ENCODE measurements at places on chromosomes 3 and 15. TPM values are rescaled to one million over a fixed set of nuclear protein-coding genes. Genes with fewer than 3 reads are reported as not detected.

DNA sequence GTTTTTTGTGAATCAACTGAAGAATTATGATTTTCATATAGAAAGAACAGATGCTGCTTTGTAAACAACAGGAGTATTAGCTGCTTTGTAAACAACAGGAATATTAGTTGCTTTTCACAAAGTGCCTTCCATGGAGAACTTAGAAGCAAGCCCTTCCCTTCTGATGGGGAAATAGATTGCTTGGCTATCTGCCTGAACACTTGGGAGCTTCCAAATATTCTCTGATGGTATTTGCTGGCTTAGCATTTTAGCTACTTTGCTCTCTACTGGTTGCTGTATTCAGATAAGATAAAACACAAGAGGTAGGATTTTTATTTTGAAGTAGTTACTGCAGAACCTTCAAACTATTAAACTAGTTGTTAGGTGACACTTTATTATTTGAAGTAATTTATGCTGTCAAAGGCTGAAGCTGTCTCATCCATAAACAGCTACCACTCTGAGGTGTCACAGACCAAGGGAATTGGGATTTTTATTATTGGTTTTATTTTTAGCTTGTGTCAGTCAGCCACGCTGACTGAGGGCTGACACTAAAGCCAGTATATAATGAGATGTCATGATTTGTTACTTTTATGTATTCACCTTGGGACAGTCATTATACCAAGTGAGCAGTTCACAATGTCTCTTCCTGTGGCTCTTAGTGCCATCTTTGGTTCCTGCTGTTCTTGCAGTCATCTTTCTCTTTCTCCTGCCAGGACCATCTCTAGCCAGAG lies 50.0 kb downstream of the ZIC1 start:
- no peak for DNase-seq
- H3K36me3 ChIP-seq = no peaks in the 10 kb centered on the region
- no peaks in the 10 kb centered on the region for H3K4me1 ChIP-seq
- H3K4me3 ChIP-seq = no peak overlapping the region

The TMEM43 gene
- total RNA-seq = 48.2 TPM

- H3K27ac ChIP-seq = no peak overlapping the region
- DNase-seq = no peak
Observed at GRCh38 chr15:68187559-68187958, 17.6 kb downstream of the CALML4 start.

The KCNAB1 gene
- 3.1 TPM for total RNA-seq

DNA sequence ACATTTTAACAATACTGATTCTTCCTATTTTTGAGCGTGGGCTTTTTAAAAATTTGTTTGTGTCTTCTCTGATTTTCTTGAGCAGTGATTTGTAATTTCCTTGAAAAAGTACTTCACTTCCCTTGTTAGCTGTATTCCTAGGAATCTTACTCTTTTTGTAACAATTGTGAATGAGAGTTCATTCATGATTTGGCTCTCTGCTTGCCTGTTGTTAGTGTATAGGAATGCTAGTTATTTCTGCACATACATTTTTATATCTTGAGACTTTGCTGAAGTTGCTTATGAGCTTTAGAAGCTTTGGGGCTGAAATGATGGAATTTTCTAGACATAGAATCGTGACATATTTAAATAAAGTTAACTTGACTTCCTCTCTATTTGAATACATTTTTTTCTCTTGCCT lies 582.8 kb upstream of the BCHE start:
- no peaks in the 10 kb centered on the region for H3K36me3 ChIP-seq
- H3K4me3 ChIP-seq = no peak overlapping the region
- no peak overlapping the region for H3K27ac ChIP-seq
- H3K27me3 ChIP-seq = no peaks in the 10 kb centered on the region

DNA sequence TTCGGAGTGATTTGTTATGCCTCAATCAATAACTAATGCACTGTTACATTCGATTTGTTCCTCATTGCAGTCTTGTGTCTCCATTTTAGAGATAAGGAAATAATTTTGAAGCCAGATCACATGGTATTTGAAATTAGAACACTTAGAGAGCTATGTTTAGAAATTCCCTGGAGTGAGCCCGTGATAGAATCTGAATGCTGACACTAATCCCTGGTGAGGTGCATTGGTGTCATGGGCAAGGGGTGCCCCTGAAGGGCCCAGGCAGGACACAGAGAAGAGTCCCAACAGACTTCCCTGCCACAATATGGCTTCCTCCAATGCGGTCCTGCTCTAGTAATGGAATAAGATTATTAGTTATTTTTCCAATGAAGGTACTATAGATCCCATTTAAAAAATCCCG lies 223.0 kb downstream of the NR2F2 start:
- H3K27ac ChIP-seq = no peak overlapping the region
- H3K36me3 ChIP-seq = no peaks in the 10 kb centered on the region
- H3K4me3 ChIP-seq = no peak overlapping the region
- no peaks in the 10 kb centered on the region for H3K27me3 ChIP-seq
- no peak for DNase-seq

- DNase-seq = no peak
- peaks cover 20% of the 10 kb centered on the region for H3K4me1 ChIP-seq
- peak overlapping the region; percentile 66 for H3K27ac ChIP-seq
- H3K27me3 ChIP-seq = no peaks in the 10 kb centered on the region
- no peak overlapping the region for H3K4me3 ChIP-seq
- H3K36me3 ChIP-seq = no peaks in the 10 kb centered on the region
Observed at GRCh38 chr3:100209948-100210771, 50.6 kb upstream of the TBC1D23 start.

The WDR93 gene
- 7.2 TPM for total RNA-seq

The GPR62 gene
- not detected for total RNA-seq

GRCh38 chr15:74144153-74144775 lies 13.9 kb downstream of the ISLR2 start:
- no peaks in the 10 kb centered on the region for H3K27me3 ChIP-seq
- H3K4me3 ChIP-seq = no peak overlapping the region
- H3K4me1 ChIP-seq = no peaks in the 10 kb centered on the region
- no peak for DNase-seq

DNA sequence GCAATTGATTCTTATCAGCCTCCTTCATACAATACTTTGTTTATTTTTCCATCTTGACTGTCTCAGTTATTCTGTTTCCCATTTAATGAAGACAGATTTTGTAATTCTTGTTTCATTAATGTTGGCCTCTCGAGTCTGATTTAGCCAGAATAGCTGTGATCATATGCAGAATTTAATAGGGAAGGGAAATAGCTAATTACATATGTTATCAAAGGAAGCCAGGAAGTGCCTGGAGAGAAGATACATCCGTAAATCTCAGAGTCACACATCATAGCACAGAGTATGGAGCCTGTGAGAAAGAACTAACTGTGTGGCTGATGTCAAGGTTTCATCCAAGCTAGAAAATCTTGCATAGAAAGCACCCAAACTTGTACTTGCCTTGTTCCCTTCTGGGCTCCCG lies 288.9 kb upstream of the SLCO3A1 start:
- H3K4me3 ChIP-seq = no peak overlapping the region
- no peak overlapping the region for H3K27ac ChIP-seq
- H3K36me3 ChIP-seq = no peaks in the 10 kb centered on the region
- no peaks in the 10 kb centered on the region for H3K4me1 ChIP-seq

The ATP13A5 gene
- 2.1 TPM for total RNA-seq

- no peaks in the 10 kb centered on the region for H3K36me3 ChIP-seq
- H3K4me3 ChIP-seq = no peak overlapping the region
- no peaks in the 10 kb centered on the region for H3K27me3 ChIP-seq
- no peaks in the 10 kb centered on the region for H3K4me1 ChIP-seq
- DNase-seq = no peak
- H3K27ac ChIP-seq = no peak overlapping the region
Observed at GRCh38 chr15:94855018-94855408, 623.7 kb downstream of the MCTP2 start.

- H3K36me3 ChIP-seq = no peaks in the 10 kb centered on the region
- H3K27me3 ChIP-seq = no peaks in the 10 kb centered on the region
- H3K4me1 ChIP-seq = no peaks in the 10 kb centered on the region
- no peak overlapping the region for H3K4me3 ChIP-seq
- no peak overlapping the region for H3K27ac ChIP-seq
Observed at GRCh38 chr3:74041068-74041675, 416.4 kb upstream of the PDZRN3 start.

DNA sequence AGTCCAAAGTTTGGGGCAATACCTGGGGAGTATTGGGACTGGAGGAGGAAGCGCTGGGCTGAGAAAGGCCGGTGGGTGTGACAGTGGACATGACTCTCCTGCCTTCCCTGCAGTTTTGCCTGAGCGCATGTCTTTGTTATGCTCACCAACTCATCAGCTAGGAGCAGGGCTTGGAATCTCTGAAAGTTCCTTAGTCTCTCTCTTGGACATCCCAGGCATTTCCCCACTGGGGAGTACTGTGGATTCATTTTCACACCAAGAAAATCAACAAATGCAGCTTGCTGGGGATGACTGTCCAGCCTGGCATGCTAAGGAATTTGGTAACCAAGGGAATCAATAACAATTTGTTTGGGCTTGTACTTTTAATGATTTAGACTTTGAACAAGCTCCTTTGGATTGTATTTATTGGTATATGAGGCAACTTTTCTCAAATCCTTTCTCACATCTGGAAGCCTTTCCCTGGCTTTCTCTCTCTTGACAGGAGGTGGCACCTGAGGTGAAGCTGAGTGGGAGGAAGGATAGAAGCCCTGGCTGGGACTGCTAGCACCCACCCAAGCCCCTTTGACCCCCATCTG lies 48.5 kb upstream of the CHST2 start:
- H3K36me3 ChIP-seq = no peaks in the 10 kb centered on the region
- no peak for DNase-seq
- H3K4me3 ChIP-seq = no peak overlapping the region
- no peaks in the 10 kb centered on the region for H3K4me1 ChIP-seq
- no peaks in the 10 kb centered on the region for H3K27me3 ChIP-seq
- H3K27ac ChIP-seq = no peak overlapping the region

GRCh38 chr3:107241217-107241616 lies 136.0 kb upstream of the CCDC54 start:
- H3K27ac ChIP-seq = peak overlapping the region; percentile 42
- H3K4me1 ChIP-seq = peaks cover 9% of the 10 kb centered on the region
- peak; percentile 60 for DNase-seq

GRCh38 chr3:44795197-44795596 lies 33.6 kb downstream of the KIF15 start:
- H3K27ac ChIP-seq = no peak overlapping the region
- no peaks in the 10 kb centered on the region for H3K27me3 ChIP-seq
- H3K36me3 ChIP-seq = no peaks in the 10 kb centered on the region
- H3K4me1 ChIP-seq = no peaks in the 10 kb centered on the region

The ZIC4 gene
- not detected for total RNA-seq

DNA sequence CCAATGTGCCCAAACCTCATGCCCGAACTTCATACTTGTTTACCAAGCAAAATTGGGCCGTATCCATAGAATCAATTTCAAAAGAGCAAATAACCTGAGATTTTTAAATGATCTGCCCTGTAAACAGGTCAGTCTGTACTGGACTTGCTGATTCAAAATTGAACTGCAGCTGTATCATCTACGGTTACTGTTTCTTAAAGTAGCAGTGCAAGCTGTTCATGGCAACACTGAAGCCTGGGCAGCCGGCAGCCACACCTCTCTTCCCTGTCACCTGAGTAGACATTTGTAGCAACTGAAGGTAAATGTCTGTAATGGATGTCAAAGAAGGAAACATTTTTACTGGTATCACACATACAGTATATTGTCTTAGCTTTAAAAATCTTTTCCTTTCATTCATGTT lies 10.6 kb downstream of the EIF4E3 start:
- H3K36me3 ChIP-seq = peaks cover under 1% of the 10 kb centered on the region
- no peak overlapping the region for H3K4me3 ChIP-seq

The SEMA3G gene
- total RNA-seq = 22.0 TPM

- no peak overlapping the region for H3K4me3 ChIP-seq
- no peaks in the 10 kb centered on the region for H3K36me3 ChIP-seq
- no peaks in the 10 kb centered on the region for H3K27me3 ChIP-seq
- no peak overlapping the region for H3K27ac ChIP-seq
- DNase-seq = no peak
Observed at GRCh38 chr3:139129892-139130291, 85.2 kb upstream of the PRR23C start.

DNA sequence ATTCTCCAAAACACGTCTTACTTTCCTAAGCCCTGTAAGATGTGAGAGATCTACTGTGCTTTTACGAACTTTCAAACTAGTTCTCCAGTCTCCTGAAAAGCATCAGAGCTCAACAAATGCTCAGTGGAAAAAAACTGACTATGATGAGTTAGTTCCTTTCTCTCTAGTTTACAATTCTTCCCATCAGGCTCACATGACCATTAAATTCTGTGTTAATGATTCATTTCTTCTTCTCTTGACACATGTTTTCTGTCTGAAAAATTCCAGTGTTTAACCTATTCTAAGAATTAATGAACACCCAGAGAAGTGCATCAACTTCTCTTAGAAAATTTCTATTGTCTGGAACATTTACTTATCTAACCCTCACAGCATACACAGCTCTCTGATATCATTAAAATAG lies 844.3 kb downstream of the SI start:
- no peak for DNase-seq
- H3K27me3 ChIP-seq = no peaks in the 10 kb centered on the region
- no peak overlapping the region for H3K27ac ChIP-seq
- no peaks in the 10 kb centered on the region for H3K36me3 ChIP-seq

The ITIH1 gene
- total RNA-seq = 0.54 TPM

- H3K27me3 ChIP-seq = no peaks in the 10 kb centered on the region
- H3K4me3 ChIP-seq = no peak overlapping the region
- DNase-seq = no peak
- no peak overlapping the region for H3K27ac ChIP-seq
Observed at GRCh38 chr15:43883571-43883970, 56.8 kb downstream of the WDR76 start.

- no peaks in the 10 kb centered on the region for H3K4me1 ChIP-seq
- no peaks in the 10 kb centered on the region for H3K36me3 ChIP-seq
- H3K27ac ChIP-seq = no peak overlapping the region
- H3K4me3 ChIP-seq = no peak overlapping the region
- DNase-seq = no peak
Observed at GRCh38 chr3:95048564-95048963, 985.7 kb downstream of the NSUN3 start.

DNA sequence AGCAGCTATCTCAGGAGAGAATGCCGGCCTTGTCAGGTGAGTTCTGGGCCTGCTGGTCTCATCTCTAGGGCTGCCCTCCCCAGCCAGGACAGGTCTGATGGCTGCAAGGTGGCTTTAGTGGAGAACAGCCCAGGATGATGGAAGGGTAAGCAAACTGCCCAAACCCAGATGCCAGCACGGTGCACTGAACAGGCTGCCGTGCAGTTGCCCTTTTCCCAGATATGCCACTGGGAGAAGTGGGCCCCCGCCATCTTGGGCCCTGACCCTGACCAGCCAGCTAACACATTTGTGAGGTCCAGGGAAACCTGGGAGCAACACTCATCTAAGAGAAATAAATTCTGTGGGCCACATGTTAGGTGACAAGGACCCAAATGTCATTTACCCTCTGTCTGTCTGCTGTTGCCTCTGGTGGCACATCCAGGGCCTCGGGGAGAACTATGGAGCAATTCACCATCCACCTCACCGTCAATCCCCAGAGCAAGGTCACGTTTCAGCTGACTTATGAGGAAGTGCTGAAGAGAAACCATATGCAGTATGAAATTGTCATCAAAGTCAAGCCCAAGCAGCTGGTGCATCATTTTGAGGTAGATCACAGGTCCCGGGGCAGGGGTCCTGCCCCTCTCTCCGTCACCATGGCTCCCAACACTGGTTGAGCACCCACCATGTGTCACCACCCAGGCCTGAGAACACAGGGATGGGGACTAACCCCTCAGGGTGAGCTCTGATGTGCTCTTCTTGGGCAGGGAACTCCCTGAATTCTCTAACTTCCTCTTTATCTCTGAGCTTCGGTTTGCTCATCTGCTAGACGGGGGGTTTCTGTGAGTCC lies 1.8 kb downstream of the ITIH1 start:
- no peaks in the 10 kb centered on the region for H3K4me1 ChIP-seq
- H3K27me3 ChIP-seq = no peaks in the 10 kb centered on the region
- no peaks in the 10 kb centered on the region for H3K36me3 ChIP-seq
- no peak for DNase-seq
- no peak overlapping the region for H3K27ac ChIP-seq

The MLF1 gene
- total RNA-seq = 10.7 TPM
